ENCODE measurements at places on chromosomes 7 and 10.
A peak's percentile ranks its signal among the peaks of the same experiment; 100 is the strongest.

GRCh38 chr10:112593023-112593422 is 146.0 kb downstream of the VTI1A start:
- no peak for DNase-seq

GRCh38 chr10:91758303-91759146 is 39.7 kb upstream of the TNKS2 start:
- no peak for DNase-seq

DNA sequence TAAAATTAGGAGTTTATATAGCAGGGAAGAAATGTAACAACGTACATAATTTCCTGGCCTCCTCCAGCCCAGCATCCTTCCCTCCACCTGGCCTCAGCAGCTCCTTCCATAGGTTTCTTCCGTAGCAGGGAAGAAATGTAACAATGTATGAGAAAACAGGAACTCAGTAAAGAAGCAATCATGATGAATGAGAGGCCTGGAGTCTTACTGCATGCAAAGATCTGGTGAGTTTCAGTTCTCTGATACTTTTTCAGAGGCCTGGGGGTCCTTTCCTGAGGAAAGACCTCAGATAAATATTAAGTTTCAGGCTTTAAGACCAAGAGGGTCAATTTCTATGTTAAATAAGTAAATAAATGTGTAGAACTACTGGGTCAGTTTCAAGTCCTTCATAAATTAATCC is 155.7 kb upstream of the C7orf33 start:
- no peak for DNase-seq

DNA sequence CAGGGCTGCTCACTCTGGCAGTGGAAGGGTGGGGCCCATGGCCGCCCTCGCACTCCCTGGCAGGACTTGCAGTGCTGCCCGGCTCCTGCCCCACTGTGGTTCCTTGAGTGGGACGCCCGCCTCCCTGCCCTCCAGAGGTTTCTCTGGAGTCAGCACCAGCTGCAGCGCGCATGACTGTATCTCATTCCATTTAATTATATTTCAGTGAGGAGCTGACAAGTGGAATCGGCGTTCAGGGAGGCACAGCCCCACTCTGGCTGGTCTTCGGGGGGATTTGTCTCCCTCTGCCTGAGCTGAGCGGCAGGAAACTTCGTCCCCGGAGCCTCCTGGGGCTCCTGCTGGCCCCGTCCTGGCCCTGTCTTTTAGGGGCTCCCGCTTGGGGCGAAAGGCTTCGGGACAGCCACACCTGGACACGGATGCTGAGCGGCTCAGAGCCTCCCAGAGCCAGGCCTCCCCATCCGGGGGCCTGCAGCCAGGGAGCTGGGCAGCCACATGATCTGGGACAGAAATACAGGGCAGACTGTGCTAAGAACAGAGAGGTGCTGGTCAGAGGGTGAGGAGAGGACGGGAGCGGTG is 75.3 kb upstream of the NKX6-2 start:
- no peak for DNase-seq

- no peak for DNase-seq
Observed at GRCh38 chr10:73645251-73645650, 4.0 kb upstream of the MYOZ1 start.

GRCh38 chr7:99447943-99448342 is 9.2 kb downstream of the CPSF4 start:
- DNase-seq: no peak

DNA sequence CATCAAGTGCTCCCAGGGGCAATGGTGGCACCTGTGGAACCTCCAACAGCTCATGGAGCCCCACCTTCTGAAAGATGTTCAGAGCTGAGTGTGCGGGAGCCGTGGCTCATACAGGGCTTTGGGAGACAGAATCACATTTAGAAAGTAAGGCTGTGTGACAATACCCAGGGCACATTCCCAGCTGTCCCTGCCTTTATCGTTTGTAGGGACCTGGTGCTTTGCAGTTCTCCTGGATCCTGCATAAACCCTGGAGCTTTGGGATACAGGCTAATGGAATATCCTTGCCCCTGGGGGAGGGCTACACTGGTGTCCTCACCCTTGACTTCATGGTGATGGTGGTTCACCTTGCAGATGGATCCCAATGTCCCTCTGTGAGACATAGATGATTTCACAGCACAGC is 134.8 kb upstream of the LAMB4 start:
- no peak for DNase-seq

DNA sequence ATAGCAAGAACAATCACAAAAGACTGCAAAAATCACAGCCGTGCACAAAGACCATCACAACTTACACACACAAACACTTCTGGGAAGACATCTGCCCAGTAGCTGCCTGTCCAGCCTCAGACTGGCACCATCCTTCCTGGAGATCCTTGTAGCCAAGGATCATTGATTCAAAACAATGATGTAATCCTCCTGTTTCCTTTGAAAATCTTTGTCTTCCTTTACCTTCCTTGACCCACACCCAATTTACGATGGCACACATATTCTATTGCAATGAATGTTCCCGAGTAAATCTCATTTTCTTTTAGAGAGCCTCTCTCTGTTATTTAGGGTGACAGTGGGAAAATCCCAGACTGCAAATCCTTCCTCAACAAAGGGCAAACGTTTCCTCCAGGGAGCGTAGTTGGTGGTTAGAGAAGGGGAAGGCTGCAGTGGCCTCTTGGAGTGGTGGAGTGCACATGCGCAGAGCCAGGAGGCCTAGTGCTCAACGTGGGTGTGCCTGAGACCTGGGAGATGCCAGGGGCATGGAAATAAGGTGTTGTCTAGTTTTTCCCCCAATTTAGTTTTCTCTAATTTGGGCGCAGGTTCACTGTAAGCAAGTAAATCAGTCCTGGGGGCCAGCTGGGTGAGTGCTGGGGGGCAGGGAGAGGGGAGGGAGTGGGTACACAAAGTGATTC is 3.1 kb upstream of the INPP5A start:
- DNase-seq: no peak

DNA sequence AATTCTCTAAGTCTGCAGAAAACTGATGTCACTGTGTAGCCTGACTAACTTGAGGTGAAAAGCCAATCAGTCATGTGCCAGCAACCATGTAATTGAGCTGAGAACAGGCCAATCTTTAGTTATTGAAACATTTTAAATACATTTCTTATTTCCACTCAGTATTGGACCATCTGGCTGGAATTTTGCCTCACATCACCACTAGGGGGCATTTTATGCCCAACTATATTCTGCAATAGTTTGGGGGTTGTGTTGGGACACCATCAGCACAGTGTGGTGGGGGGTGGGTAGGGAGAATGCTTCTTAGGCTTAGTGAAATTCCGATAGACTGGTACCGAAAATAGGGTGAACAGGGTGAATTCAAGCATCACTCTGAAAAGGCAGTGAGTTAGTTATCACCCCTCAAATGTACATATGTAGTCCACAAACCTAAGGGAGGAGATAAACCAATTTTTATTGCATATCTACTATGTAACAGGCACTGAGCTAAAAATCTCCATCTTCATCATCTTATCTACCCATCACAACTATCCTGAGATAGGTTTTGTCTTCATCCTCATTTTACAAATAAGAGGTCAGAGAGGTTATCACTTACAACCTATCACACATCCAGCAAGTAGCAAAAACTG is 17.8 kb downstream of the NPSR1 start:
- no peak for DNase-seq

- no peak for DNase-seq
Observed at GRCh38 chr10:26357203-26357602, 80.9 kb upstream of the APBB1IP start.

DNA sequence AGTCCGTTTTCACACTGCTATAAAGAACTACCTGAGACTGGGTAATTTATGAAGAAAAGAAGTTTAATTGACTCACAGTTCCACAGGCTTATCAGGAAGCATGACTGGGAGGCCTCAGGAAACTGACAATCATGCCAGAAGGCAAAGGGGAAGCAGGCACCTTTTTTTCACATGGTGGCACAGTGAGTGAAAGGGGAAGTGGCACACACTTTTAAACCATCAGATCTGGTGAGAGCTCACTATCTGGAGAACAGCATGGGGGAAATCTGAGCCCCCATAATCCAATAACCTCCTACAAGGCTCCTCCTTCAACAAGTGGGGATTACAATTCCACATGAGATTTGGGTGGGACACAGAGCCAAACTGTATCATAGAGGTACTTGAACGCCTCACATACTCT is 30.0 kb downstream of the AGR3 start:
- no peak for DNase-seq

DNA sequence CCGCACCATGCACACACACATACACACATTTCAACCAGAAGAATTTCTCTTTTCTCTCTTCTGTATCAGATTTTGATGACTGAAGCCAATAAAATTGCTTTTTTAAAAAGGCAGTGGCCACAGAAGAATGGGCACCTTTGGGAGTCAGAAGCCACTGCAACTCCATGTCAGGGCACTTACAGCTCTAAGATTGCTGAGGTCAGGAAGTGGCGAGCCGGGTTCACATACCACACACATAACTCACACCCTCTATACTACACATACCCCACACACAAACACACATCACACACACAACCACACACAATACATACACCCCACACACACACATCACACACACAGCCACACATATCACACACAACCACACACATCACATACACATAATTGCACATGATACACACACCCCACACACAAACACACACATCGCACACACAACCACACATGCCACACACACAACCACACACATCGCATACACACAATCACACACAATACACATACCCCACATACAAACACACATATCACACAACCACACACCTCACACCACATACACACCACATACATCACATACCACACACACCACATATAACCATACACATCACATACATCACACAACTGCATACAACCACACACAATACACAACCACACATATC is 31.2 kb downstream of the GPRIN2 start:
- peak; percentile 95 for DNase-seq

DNA sequence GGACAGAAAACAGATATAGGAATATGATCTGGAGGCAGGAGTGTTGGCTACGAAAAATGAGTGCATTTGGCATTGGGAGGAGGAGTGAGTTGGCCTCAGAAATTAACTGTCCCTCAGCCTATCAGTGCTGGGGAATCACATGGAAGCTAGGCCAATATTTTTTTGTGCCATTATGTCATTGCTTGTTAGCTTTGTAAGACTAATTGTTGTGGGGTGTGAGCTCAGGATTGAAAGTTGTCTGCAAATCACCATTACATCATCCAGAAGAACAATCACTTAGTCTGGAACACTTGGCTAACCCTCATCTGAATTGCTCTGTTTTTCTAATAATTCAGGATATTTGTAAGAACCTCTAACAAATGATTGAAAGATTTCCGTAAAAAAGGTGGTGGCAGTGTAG is 45.2 kb upstream of the SEMA3D start:
- DNase-seq: no peak

- DNase-seq: no peak
Observed at GRCh38 chr10:73959484-73960243, 38.3 kb upstream of the VCL start.

Measured in HS-27A (cell line).